ENCODE measurements at places on chromosomes 7 and 10.

- no peak for DNase-seq
These were observed 25.9 kb downstream of the RGS10 start for GRCh38 chr10:119516381-119517234.

GRCh38 chr10:124643330-124644009 is 100.7 kb downstream of the FAM53B start:
- DNase-seq: no peak

- DNase-seq: no peak
These were observed 364.7 kb upstream of the POM121L12 start for GRCh38 chr7:52670608-52671225.

- no peak for DNase-seq
These were observed 43.4 kb downstream of the DNMBP start for GRCh38 chr10:99966306-99966705.

- DNase-seq: no peak
These were observed 589 bp upstream of the ZFAND4 start for GRCh38 chr10:45673074-45673648.

Data from cerebellum (tissue), 4 donors.